OCI-M1 (cell line): ENCODE measurements at places on chromosomes 6 and 20.

- DNase-seq = no peak
These were observed 63.4 kb upstream of the ENPP5 start for GRCh38 chr6:46234156-46234556.

GRCh38 chr6:143674483-143675381 is 3.0 kb upstream of the PHACTR2 start:
- no peak for DNase-seq

DNA sequence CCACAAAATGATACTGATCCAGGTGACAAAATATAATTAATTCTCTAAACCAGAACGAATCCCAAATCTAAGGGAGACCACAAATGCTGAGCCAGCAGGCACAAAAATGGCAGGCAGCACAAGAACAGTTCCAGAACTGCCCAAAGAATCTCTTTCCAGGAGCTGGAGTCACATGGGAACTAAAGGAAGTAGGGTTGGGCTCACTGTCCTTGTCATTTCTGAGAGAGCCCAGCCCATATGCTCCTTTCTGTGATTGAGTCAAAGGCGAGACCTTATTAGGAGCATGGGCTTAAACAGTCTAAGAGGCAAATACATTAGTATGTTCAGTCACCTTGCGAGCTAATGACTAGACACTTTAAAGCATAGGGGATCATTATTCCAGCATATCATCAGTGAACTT is 327.6 kb upstream of the ARID1B start:
- DNase-seq = no peak

- DNase-seq = no peak
These were observed 64.5 kb downstream of the LIN28B start for GRCh38 chr6:105021399-105021798.

- DNase-seq = no peak
These were observed 23.0 kb downstream of the MAP1LC3A start for GRCh38 chr20:34581341-34582184.

- DNase-seq = no peak
These were observed 228.4 kb upstream of the RSPO3 start for GRCh38 chr6:126890055-126890454.

- no peak for DNase-seq
These were observed 5.0 kb downstream of the ATP5F1E start for GRCh38 chr20:59026904-59027740.

DNA sequence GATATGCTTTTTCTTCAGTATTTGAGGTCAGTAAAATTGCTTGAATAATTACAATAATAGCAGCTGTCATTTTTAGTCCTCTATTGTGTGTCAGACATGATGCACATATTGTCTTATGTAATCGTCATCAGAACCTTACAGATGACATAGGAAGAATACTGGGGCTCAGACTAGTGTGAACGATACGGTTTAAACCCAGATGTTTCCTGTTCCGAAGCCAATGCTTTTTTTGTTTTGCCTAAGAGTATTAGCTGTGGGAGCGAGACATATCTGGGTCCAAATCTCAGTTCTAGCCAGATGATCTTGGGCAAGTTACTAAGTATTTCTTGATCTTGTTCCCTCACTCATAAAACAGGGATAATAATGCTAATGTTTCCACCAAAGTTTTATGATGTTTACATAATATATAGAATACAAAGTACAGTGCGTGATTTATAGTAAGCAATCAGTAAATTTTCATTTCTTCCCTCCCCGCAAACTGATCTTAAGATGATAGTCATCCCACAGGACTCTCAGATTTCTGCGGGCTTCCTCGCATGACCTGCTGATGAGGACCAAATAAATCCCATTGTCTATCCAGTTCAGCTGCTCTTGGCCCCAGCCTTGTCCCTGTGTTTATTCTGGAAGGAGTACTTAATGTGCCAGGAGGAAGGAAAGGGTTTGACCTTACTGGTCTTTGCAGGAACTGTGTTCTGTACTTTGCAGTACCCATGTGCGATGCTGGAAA is 98.2 kb downstream of the CAP2 start:
- no peak for DNase-seq

GRCh38 chr6:111552241-111552744 is 53.4 kb downstream of the TRAF3IP2 start:
- DNase-seq = no peak

DNA sequence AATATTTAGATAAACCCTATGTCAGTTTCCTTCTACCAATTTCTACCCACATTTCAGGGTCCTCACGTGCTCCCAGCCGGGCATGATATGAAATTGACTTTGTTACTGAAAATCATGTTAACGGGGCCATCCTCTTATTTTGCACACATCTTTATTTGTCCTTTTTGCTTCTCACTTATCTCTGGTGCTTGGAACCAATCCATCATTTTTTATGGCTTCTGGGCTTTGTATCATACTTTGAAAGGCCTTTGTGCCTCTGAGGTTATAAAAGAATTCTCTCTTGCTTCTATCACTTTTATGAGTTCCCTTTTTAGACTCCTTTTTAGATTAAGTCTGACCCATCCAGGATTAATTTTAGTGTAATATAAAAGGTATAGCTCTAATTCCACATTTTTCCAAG is 117.1 kb upstream of the PRND start:
- no peak for DNase-seq

- no peak for DNase-seq
These were observed 161.0 kb downstream of the CDK19 start for GRCh38 chr6:110654096-110654820.

DNA sequence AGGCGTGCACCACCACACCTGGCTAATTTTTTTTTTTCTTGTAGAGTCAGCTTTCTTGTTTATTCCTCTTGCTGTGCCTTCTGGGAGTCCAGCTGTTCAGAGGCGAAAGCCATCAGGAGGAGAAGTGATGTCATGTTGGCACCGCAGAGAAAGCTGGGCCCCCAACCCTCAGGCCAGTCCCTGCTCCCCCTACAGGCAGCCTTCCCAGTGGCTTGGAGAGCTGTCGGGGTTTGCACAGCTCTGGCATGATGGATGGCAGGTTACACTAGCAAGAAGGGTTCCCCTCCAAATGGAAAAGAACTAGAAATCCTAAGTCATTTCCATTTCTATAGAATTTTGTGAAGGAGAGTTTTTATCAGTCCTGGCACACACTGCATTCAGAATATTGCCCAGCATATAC is 72.6 kb downstream of the C6orf52 start:
- DNase-seq = no peak

- DNase-seq = no peak
These were observed 81.3 kb upstream of the LAMA2 start for GRCh38 chr6:128801621-128802020.

DNA sequence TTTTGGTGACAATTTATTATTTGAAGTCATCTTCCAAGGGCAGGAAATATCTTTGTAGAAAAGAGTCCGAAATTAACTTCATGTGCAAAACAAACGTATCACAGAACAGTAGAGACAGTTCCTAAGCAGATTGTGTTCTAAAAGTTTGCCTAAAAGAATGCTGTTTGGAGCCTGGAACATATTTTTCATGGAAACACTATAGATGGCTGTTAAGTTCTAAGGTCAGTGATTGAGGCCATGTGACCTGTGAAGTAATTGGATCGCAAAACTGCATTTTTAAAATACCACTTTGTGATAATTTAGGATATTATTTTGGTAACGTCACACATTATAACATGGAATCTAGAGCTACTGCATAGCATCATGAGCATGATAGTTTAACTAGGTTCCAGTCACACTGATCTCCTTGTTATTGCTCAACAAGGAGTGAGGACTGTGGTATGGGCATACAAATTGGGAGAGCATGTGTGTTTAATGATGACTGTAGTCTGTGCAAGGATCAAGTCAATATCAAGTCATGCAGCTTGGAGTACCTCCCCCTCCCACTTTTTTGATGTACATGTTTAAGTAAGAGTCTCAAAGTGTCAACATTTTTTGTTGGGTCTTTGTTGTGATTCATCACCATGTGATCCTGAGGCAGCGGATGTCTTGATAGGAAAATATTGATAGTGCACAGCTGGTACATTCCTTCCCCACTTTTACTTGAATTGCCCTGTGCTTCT is 609.3 kb upstream of the CITED2 start:
- DNase-seq = no peak

- no peak for DNase-seq
These were observed 8.0 kb downstream of the TMEM181 start for GRCh38 chr6:158567871-158568401.

DNA sequence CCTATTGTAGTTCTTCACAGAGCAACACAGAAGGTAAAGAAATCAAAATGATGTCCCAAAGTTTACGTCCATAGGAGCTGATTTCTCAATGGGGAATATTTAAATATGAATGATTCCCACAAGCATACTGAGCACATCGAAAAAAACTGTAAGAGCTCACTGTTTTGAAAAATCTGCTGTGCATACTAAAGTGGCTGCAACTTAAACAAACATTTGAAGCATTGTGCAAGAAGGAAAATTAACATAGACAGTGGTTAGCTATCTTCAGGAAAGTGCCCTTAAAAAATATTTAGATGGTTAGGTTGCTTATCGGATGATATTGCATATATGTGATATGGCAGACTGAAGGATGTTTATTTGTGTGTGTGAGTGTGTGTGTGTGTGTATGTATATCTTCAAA is 747.6 kb downstream of the RFPL4B start:
- DNase-seq = no peak

- no peak for DNase-seq
These were observed 96.8 kb downstream of the ANKRD60 start for GRCh38 chr20:58131551-58132142.

DNA sequence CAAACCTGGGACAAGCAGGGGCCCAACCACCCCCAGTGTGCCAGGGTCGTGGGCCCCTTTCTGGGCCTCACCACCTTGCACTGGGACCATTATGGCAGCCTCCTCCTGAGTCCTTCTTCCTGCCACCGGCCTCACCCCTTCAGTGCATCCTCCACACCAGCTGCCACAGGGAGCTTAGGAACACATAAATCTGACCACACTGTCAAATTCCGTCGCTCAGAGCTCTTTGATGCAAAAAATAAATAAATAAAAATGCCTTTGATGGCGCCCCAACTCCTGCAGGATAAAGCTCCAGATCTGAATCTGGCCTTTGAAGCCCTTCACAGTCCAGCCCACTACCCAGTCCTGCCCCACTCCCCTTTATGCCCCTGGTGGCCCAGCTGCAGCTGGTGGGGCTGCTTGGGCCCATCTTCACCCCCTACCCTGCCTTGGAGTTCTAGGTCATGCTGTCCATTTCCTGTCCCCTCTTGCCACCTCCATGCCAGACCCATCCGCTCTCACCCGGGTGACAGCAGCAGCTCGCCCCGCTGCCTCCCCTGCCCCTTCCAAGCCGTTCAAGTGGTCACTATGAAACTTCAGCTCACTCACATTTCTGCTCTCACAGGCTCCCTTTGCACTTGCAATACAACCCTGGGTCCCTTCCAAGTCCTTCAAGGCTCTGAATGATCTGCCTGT is 16.0 kb downstream of the MYH7B start:
- DNase-seq = no peak

DNA sequence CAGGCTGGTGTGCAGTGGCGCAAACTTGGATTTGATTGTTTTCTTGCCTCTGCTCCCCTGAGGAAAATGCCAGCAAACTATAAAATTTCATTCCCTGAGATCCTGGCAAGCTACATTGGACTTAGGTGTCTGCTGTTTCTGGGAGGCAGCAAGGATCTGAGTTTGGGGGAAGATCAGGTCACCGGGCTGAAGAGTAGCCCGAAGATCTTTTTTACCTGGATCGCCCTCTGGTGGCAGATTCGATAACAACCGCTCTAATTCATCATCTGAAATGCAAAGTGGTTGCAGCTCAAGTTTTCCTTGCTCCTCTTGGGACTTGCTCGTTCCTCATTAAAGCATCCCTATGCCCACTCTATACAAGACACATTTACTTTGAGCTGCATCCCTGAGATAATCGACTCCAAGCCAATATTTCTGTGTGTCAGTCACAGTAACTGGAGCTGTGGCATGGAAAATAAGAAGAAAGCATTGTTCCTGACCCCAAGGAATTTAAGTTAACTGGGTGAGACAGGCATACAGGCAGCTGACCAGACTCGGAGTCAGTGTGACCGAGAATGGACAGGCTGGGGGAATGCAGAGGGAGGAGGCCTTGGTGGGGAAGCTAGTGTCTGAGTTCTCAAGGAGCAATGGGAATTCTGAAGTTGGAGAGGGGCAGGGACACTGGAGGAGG is 131.8 kb upstream of the PROKR2 start:
- peak; percentile 69 for DNase-seq

DNA sequence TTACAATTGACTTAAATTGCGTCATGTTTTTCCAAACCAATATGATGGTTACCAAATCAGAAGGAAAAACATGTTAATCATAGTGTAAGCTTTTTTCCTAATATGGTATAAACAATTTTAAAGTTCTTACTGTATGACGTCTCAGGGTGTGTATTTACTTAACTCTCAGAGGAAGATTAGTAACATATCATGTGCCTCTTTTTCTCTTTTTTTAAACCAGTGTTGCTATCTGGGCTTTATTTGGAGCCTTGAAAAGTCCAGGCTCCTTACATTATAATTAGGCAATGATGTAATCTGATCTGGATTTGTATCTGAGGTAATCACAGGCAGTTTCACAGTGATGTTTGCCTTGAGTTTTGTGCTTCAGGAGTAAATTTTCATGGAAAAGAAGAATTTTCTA is 20.4 kb upstream of the RAB23 start:
- DNase-seq = no peak

DNA sequence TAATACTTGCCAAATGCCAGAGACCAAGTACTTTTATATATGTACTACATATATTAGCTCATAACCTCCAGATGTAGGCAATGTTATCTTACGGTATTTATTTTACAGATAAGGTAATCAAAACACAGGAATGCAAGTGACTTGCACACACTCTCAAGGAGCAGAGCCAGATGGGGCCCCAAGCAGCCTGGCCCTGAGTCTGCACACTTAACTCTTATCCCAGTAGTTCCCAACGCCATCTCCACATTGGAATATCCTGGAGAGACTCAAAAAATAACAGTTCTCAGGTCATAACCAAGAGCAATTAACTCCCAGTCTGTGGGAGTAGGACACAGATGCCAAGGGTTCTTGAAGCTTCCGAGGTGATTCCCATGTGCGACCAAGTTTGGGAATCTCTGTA is 398.7 kb downstream of the PHF3 start:
- DNase-seq = no peak

GRCh38 chr6:69220375-69220774 is 576.4 kb downstream of the LMBRD1 start:
- DNase-seq = no peak

DNA sequence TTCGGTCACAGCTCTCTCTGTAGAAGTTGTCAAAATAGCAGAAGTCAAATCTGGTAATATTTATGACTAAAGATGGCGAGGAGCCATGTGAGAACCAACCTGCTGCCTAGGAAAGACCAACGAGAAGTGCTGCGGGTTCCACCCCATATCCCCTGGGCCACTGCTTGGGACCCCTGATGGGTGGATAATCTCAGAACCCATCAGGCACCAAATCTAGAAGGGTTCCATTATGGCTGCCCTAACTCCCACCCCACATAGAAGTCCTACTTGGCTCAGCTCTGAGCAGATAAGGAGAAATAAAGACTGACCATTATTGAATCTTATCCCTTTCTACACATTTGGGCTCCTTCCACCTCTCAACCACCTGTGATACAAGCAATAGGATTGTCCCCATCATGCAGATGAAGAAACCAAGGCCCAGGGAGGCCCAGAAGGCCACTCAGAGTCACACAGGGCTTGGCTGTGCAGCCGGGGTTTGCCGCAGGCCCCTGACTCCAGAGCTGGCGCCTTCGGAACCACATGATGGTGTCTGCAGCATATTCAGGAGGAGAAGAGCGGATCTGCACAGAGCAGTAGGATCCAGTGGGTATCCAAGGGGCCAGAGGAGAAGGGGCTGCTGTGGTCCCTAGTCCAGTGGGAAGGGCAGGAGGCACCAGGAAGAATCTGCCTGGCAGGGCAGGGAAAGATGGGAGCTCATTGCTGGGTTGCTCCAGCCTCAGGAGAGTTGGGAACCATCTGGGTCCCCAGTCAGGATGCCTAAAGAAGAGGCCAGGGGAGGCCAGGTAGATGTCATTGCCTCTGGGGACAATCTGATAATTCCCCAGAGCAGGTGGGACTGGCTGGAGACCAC is 9.6 kb upstream of the PCMTD2 start:
- DNase-seq = no peak
